PC-3 (cell line): ENCODE measurements at places on chromosomes 6 and 20. TPM values are rescaled to one million over a fixed set of nuclear protein-coding genes. Genes with fewer than 3 reads are reported as not detected.

SF3B5 gene
- 124 and 139 TPM in 2 replicates for total RNA-seq

NKX2-2 gene
- total RNA-seq, result not detected in 2 replicates

SPINT4 gene
- total RNA-seq, result not detected in 2 replicates

RCAN2 gene
- total RNA-seq, result not detected in 2 replicates

WTAP gene
- 50.8 and 54.5 TPM in 2 replicates for total RNA-seq

PET117 gene
- total RNA-seq, result 21.2 and 31.2 TPM in 2 replicates

CDH22 gene
- not detected in 2 replicates for total RNA-seq

MTHFD1L gene
- 11.9 and 17.5 TPM in 2 replicates for total RNA-seq

GCLC gene
- 50.1 and 54.7 TPM in 2 replicates for total RNA-seq
